ENCODE measurements at places on chromosomes 3 and 15.

GRCh38 chr3:46889381-46890110 lies 12.0 kb downstream of the PTH1R start:
- DNase-seq, result no peak

GRCh38 chr3:190560013-190560895 lies 46.4 kb downstream of the IL1RAP start:
- DNase-seq, result no peak

DNA sequence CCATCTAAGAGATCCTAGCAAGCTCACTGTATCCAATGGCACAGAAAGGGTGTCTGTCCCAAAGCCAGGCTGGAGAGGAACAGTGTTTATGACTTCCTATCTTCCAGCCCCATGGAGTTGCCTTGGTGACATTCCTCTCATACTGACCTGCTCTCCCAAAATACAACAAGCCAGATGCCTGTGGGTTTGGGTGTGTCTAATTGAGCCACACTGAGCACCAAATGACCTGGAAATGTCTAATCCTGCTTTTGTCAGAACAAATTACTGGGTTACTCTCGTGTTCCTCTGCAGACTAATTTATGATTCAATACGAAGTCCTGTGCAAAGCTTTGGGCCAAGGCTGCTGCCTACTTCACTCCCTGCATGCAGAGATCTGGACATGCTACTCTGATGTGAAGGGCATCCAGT lies 98.1 kb upstream of the STRIT1 start:
- DNase-seq, result no peak

DNA sequence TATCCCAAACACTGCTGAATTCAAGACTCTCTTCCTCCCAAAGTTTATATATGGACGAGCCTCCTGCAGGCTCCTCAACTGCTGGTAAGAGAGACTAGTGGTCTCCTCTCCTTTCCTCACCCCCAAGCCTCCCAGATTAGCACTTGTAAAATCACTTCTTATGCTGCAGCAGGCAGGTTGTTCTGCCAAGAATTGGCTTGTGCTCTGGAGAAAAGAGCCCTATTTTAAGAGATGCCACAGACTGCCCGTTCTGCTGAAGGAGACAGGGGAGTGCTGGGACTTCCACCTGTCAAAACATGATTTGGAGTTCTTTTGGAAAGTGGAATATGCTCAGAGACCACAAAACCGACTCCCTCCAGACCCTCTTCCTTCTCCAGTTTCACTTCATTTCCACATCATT lies 230.9 kb upstream of the EIF1B start:
- no peak for DNase-seq

DNA sequence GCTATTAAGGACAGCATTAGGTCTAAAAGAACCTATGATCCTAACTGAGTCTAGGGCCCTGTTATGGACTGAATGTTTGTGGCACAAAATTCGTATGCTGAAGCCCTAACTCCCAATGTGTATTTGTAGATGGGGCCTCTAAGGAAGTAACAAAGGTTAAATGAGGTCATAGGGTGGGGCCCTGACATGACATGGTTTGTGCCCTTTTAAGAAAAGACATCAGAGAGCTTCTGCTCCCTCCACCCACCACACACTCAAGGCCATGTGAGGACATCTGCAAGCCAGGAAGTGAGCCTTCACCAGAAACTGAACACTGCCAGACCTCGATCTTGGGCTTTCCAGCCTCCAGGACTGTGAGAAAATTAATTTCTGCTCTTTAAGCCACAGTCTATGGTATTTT lies 49.2 kb downstream of the PHC3 start:
- DNase-seq, result no peak

- no peak for DNase-seq
Measured at GRCh38 chr15:50187525-50187924, 5.5 kb downstream of the SLC27A2 start.

DNA sequence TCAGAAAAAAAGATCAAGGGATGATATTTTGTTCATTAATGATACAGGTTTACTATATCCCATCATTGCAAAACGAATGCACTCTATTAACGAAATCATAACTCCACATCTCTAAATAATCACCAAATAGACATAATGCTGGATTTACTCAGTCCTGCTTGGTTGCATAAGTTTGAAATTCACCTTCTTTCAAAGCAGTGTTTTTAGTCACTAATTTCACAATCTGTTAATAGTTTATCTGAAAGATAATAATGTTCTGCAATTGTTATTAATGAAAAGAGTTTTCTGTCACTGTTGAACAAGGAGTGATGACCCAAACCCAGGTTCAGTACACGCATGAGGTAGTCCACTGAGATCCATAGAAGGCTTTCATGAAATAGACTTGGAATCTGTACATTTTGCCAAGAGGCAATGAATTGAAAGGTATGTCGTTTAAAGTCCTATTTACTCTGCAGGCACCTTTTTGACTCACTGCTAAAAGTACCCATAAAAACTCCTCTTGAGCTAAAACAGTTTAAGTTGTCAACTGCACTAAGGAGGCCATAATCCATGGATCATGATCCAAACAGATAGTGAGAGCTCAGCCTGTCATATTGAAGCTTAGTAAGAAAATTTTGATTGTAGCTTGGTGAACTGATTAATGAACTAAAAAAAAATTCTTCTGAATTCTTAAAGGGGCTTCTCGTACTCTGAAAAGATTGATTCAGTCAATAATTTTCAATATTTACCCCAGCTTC lies 75.6 kb upstream of the MBNL1 start:
- DNase-seq, result no peak

GRCh38 chr3:12170207-12170606 lies 11.5 kb upstream of the TIMP4 start:
- DNase-seq, result no peak

DNA sequence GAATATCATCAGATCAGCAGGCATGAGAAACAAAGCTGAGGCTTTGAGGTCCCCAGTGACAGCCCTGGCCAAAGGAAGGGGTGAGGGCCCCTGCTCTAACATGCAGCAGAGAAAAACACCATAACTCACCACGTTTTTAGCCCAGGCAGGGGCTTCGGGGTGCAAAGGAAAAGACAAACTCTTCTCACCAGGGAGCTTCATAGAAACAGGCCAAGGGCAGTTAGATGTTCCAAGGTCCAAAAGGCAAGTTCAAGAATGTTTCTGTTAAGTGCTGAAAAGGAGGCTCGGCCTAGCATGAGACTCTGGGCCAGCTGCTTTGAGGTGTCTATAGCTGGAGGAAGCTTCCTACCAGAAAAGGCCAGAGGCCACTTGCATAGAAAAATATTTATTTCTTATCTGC lies 608.4 kb upstream of the CFAP20DC start:
- DNase-seq, result no peak

GRCh38 chr15:35040339-35041255 lies 44.5 kb downstream of the NANOGP8 start:
- no peak for DNase-seq

- no peak for DNase-seq
Measured at GRCh38 chr15:67120009-67120838, 54.8 kb downstream of the SMAD3 start.

GRCh38 chr15:87731630-87732029 lies 524.9 kb downstream of the NTRK3 start:
- no peak for DNase-seq

GRCh38 chr15:60798821-60799220 lies 319.9 kb upstream of the ICE2 start:
- DNase-seq, result peak; percentile 77

- DNase-seq, result no peak
Measured at GRCh38 chr3:187522293-187522692, 147.9 kb downstream of the SST start.

GRCh38 chr3:132641837-132642538 lies 17.6 kb downstream of the ACAD11 start:
- no peak for DNase-seq

- no peak for DNase-seq
Measured at GRCh38 chr3:138400651-138401070, 33.8 kb upstream of the ESYT3 start.

DNA sequence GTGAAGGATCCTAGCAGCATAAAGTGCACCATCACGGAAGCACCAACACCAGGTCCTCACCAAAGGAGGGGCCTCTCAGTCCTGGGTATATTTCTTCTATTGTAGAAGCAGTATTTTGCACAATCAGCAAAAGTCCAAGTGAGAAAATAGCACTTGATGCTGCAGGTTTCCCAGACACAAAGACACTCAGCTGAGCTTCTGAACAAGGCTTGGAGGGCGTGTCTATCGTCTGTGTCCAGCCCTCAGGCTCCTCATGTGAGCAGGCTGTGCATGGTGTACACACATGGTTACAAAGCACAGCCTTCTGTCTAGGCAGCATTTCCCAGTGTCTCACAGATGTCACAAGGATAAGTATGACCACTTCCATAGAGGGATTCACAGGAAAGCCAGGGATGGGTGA lies 98.3 kb upstream of the SPATA12 start:
- DNase-seq, result no peak

DNA sequence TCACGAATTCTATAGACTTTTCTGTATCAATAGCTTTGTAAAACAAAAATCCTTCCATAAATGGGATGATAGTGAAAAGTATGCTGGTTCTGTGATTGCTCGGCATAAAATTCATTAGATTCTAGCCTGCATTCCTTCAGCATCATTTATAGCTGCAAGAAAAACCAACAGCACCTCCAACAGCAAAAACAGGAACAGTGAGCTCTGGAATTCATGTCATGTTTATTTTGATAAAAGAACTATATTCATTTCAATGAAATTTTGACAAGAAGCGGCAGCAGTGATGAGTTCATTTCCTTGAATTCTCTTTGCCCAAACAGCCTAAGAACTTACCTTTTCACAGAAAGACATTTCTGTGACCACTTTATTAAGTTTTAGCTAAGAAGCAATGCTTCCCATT lies 515.2 kb upstream of the CCDC54 start:
- DNase-seq, result no peak

GRCh38 chr3:195226900-195227447 lies 44.0 kb downstream of the XXYLT1 start:
- no peak for DNase-seq

- DNase-seq, result no peak
Measured at GRCh38 chr3:53613125-53613524, 118.7 kb downstream of the CACNA1D start.

DNA sequence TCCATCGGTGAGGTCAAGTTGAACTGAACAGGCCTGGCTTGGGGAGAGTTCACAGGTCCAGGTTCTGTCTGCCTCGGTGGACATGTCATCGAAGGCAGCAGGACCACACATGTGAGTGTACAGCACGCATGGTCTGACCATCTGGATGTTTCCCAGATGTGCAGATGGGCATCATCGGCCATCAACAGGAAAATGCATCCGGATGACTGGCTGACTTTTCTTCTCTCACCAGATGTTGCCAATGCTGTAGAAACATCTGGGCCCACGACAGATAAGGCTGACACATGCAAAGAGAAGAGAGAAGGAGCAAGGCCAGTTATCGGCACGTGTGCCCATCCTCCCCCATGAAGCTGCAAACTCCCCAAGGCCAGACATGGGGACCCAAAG lies 45.1 kb downstream of the NOX5 start:
- no peak for DNase-seq

DNA sequence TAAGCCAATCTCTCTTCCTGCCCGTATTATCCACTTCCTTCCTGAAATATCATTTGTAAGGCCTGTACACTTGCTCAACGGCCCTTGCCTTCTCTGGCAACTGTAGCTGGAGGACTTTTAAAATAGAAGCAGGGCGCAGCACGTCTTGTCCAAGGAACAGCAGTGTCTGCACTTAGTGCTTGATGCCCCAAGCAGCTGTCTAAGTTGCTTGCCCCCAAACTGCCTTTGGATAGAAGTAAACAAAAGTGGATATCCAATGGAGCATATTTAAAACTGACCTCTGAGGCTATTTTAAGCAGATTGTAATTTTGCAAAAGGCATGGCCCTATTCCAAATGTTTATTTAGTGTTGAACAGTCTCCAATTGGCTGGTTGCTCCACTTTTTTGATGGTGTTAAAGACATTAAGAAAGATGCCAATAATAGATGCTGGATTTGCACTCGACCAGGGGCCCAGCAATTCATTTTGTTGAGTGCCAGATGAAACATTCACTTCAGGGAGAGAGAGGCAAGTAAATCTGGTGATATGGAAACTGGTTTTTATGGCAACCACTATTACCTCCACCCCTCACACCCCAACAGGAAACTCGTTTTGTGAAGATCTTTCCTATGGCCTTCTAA lies 526.8 kb upstream of the TBL1XR1 start:
- no peak for DNase-seq

GRCh38 chr3:177144922-177145321 lies 52.4 kb downstream of the TBL1XR1 start:
- DNase-seq, result no peak

DNA sequence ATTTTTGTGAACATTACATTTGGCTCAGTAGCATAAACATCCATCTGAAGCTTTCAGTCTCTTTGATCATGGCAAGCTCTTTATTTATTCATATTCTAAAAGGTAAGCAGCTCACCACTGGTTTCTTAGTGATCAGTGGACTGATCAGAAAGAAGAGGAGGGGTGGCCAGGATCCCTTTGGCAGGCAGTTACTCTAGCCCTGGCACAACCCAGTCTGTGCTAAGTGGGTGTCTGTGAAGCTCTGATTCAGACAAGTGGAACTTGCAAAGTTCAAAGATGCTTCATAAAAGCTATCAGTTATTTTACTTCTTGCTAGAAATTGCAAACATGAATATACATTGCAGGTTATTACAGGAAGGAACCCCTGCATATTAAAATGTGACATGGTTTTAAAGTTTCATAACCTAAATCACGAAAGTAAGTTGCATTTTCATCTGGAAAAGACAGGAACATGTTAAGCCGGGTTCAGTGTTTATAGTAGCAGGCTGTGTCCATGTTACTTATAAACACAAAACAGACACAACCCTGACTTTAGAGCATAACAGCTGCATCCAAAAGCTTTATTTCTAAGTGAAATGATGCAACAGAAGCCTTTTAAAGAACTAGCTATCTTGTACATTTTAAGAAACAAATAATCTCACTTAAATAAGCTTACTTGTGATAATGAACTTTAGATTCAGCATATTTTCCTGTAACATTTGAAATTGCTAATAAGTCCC lies 785.3 kb downstream of the MCTP2 start:
- no peak for DNase-seq

GRCh38 chr3:64530434-64531049 lies 157.3 kb downstream of the ADAMTS9 start:
- no peak for DNase-seq

DNA sequence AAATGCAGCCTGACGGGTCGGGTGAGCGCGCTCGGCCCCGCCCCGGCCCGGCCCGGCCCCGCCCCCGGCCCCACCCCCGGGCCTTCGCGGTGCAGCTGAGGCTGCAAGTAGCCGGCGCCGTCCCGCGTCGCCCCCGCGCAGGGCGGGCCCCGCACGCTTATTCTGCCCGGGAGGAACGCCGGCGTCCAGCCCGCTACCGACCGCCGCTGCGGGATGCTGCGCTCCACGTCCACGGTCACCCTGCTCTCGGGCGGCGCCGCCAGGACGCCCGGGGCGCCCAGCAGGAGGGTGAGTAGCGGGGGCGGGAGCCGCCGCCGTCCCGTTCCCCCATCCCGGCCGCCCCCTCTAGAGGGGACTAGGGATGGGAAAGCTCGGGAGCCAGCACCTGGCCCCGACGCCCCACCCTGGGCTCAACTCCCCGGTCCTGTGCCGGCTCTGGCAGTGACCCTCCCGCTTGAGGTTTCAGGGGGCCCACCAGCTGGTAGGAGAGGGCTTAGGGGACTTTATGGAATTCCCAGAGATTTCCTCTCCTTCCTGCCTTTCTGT lies at the start of gene MYZAP:
Gene MYZAP (plus strand): TSS at position 83 of the 546 bp plus-strand sequence. CDS start 131 bp downstream, at position 214.
- DNase-seq, result peak; percentile 30

Measured in stimulated activated CD4-positive, alpha-beta T cell treated with anti-CD3 and anti-CD28 coated beads, Interleukin-4, amount 100 ng/mL, for 24 hours (primary cell).